GM18507 (cell line): ENCODE measurements at places on chromosomes 2 and 18.

DNA sequence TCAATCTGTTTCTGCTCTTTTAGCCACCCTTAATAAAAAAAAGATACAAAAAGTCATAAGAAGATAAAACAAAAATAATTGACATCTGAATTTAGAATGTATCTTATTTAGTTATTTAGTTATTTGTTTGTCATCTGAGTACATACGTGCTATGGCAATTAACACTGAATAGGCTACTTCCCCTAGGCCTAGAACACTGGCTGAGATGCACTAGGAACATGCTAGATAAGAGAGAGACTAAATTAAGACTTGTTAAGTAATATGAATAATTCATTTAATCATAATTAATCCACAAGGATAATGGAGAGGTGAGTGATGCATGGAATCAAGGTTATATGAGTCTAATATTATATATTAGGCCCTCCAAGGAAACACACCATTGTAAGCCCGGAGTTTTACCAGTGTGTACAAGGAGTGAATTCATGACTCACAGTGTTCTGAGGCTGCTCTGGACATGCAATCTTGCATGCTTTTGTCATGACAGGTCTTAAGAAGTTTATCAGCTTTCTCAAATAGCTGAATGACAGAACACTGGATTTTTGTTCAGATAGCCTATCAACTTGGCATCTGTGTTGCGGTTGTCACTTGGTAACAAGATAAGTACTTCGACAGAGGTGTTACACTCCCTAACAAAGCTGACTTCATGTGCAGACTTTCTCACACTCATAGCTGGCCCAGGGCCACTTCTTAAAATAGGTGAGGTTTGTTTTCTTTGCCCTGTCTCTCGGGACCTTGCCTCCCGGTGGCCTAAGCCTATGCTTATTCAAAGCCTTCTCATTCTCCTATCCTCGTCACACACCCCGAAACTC lies 5.0 kb upstream of the SERPINB2 start:
- no peak for DNase-seq

DNA sequence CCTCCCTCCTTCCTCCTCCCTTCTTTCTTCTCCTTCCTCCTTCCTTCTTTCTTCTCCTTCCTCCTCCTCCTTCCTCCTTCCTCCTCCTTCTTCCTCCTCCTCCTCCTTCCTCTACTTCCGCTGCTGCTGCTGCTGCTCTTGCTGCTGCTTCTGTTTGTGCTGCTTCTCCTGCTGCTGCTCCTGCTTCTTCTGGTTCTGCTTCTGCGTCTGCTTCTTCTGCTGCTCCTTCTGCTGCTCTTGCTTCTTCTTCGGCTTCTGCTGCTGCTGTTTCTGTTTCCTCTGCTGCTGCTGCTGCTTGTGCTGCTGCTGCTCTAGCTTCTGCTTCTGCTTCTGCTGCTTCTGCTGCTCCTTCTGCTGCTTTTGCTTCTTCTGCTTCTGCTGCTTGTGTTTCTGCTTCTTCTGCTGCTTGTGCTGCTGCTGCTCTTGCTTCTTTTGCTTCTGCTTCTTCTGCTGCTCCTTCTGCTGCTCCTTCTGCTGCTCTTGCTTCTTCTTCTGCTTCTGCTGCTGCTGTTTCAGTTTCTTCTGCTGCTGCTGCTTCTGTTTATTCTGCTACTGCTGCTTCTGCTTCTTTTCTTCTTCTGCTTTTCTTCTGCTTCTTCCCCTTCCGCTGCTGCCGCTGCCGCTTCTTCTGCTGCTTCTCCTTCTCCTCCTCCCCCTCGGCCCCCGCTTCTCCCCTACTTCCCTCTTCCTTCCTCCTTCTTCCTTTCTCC lies 8.6 kb downstream of the SNRNP27 start:
- DNase-seq = no peak

DNA sequence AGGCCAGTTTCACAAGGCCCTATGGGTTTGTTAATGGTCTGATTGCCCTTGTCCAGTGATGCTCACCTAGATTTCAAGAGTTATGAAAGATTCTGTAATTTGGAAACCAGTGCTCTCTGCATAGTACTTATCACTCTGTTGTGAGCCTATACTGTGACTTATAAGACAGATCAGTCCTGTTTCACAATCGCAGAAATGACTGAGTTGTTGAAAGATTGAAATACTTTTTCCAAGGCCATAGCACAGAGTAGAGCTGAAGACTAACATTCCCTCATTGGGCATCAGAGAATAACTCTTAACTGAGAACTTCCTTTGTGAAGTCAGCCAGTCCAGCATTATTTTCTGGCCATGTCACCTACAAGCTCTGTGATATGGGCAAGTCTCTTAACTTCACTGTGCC lies 44.0 kb downstream of the CCDC85A start:
- no peak for DNase-seq

DNA sequence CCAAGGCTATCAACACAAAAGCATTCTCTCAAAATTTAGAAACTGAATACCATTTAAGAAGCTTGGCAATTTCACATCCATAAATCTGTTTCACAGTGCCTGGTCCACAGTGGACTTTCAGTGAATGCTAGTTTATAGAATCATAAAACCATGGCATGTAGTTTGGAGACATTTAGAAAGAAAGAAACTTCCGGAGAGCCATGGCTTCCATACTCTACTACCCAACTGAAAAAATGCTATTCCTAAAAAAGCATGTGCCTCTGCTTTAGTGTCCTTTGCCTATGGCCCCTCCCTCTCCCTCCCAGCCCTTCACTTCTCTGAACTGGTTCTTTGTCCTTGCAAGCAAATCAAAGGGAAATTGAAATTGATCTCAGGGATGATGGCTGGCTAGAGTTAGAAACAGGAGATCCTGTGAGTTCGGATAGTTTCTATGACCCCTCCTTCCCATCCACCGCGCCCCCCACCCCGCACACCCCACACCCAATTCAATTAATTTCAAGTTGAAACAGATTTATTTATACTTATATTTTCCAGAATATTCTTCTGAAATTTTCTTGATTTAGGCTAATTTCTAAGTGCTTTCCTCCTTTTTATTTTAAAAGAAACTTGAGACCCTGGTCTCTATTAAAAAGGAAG lies 248.3 kb downstream of the TRIB2 start:
- no peak for DNase-seq

DNA sequence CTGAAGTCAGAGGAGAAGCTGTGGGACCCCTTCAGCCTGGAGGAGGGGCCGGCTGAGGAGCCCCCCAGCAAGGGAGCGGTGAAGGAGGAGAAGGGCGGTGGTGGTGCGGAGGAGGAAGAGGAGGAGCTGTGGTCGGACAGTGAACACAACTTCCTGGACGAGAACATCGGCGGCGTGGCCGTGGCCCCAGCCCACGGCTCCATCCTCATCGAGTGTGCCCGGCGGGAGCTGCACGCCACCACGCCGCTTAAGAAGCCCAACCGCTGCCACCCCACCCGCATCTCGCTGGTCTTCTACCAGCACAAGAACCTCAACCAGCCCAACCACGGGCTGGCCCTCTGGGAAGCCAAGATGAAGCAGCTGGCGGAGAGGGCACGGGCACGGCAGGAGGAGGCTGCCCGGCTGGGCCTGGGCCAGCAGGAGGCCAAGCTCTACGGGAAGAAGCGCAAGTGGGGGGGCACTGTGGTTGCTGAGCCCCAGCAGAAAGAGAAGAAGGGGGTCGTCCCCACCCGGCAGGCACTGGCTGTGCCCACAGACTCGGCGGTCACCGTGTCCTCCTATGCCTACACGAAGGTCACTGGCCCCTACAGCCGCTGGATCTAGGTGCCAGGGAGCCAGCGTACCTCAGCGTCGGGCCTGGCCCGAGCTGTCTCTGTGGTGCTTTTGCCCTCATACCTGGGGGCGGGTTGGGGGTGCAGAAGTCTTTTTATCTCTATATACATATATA lies 46.0 kb downstream of the BOLA3 start:
- no peak for DNase-seq
